ENCODE measurements at places on chromosomes 5 and 9.
A peak's percentile ranks its signal among the peaks of the same experiment; 100 is the strongest.

- DNase-seq, result peak; percentile 1
Measured at GRCh38 chr5:121033334-121033733, 569.2 kb downstream of the PRR16 start.

GRCh38 chr9:122519376-122519775 is 435 bp downstream of the OR1J4 start:
- no peak for DNase-seq

- DNase-seq, result no peak
Measured at GRCh38 chr9:27722866-27723265, 149.6 kb upstream of the C9orf72 start.

DNA sequence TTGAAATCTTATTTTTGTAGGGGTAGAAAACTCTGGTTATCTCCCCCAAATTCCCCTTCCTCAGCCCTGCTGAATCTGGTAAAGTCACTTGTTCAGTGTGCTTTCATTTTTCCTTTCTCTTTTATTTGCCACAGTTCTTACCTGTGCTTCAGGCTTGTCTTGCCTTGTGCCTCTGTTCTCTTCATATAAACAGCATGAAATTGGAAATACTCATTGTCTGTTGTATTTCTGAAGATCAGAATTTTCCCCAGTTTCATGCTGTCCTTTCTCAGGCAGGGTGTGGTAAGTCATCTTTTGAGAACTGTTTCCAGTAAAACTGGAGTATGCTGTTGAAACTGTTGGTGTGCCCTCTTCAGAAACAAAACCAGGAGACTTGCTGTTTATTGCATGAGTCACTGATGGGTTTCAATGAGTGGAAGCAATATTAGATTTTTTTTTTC is 7.0 kb downstream of the PAM start:
- peak; percentile 44 for DNase-seq

DNA sequence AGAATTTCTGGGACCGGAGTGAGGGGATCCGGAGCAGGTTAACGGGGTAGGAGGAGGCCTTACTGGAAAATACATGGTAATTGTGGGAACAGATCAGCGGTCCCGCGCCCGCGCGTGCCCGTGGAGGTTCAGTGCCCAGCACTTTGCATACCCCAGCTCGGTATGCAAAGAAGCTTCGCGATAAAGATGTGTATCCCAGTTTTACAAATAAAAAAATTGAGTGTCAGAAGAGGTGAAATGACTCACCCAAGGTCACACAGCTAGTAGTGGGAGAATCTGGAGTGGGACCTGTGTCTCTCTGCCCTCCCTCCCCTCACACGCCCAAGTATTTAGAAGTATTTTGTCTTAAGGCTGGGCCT is 967 bp downstream of the NEURL1B start:
- DNase-seq, result no peak

GRCh38 chr5:88396751-88397281 is 128.2 kb upstream of the TMEM161B start:
- DNase-seq, result no peak

DNA sequence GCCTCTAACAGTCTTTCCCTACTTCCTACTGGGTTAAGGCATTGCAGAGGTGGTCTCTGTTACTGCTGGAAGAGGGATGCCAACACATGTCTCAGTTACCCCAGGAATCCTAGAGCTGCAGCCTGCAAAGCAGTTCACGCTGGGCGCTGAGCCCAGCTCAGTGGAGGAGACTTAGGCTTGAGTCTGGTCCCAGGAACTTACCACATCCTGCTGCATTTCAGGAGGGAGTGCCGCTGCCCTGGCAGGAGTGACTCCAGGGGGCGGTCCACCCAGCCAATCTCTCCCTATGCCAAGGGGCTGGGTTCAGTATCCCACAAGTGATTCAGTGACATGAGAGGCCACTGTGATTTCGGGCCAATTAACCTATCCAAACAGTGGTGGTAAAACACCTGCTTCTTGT is 7.6 kb downstream of the TTC16 start:
- peak; percentile 66 for DNase-seq

- DNase-seq, result no peak
Measured at GRCh38 chr5:122420091-122420490, 108.1 kb downstream of the SNCAIP start.

GRCh38 chr5:83378624-83379289 is 92.8 kb upstream of the VCAN start:
- DNase-seq, result no peak

GRCh38 chr5:133155326-133155969 is 103.6 kb downstream of the HSPA4 start:
- no peak for DNase-seq
